C1 segment of cervical spinal cord (tissue), 14 donors: ENCODE measurements at places on chromosomes 12 and 14.

DNA sequence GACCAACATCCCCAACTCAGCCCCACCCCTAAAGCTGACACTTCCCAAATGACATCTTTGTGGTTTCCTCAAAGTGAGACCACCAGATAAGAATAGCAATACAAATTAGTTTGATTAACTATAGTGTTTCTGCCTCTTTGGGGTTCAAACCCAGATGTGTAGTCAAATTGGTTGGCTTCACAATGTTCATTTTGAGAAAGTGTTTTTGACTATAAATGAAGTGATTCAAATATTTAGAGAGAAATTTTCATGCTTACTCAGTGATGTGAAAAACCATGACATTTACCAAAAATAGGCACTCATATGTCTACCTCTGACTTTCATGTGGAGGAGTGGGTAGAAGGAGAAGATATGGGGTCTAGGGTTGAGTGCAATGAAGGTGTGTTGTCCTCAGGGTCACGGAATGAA, 218.4 kb downstream of the BCAT1 start:
- no peak for DNase-seq

DNA sequence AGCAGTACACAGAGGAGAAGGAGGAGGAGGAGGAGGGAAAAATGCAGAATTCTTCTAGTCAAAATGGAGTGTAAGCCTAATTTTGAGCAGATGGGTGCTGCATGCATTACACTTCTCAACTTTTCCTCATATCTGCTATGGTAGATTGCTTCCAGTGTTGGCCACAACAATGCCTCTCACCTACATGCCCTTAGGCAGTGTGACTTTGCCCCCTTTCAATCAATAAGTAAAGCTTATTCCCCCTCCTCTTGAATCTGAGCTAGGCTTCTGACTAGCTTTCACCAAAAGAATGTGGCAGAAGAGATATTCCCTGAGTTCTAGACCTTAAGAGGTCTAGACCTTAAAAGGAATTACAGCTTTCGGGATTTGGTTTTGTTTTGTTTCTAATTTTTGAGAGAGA, 3.2 kb upstream of the METTL3 start:
- no peak for DNase-seq

GRCh38 chr14:54804538-54805041, 98.0 kb downstream of the GCH1 start:
- DNase-seq = no peak

GRCh38 chr14:50926851-50927386, 17.4 kb downstream of the PYGL start:
- no peak for DNase-seq

DNA sequence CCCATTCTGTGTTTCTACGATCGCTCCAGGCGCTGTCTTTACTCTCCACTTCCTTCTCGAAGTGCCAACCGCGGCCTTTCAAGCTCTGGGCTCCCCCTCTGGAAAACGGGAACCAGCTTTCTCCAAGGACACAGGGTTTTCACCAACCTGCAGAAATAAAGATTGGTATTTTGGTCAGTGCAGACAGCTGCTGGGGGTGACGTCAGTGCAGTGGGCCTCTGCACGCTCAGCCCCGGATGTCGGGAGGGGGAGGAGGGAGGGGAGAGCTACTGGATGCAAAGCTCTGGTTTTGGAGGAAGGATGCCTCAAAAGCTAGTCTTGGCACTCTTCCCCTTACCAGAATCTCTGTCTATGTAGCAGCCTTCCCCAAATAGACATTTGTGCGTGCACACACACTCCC, 19.9 kb downstream of the HRK start:
- DNase-seq = no peak

GRCh38 chr14:34300882-34301734, 160.9 kb downstream of the SPTSSA start:
- DNase-seq = no peak

- no peak for DNase-seq
These were observed 24.5 kb downstream of the SNX6 start for GRCh38 chr14:34605461-34605860.

GRCh38 chr14:104954746-104955395, 23.3 kb downstream of the AHNAK2 start:
- DNase-seq = no peak

DNA sequence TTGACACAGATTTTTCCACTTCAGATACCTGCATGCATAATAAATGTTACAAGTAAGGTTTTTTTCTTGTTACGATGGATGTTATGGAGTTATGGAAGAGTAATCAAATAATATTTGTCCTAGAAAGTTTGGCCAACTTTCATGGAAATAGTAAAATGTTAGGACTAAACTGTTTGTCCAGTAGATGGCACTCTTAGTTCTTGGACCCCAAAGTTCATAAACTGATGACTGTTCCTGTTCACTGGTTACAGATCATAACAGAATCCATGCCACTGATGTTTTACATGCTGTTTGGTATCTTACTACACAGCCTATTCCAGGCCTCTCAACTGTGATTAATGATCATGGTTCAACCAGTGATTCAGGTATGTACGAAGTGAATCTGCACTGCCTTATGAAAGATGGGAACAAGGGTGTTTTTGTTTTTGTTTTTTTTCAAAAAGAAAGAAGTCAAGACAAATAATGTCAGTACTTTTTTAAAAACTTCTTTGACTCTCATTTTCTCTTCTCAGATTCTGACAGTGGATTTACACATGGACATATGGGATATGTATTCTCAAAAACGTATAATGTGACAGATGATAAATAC, 48.8 kb upstream of the SLCO1C1 start:
- no peak for DNase-seq

DNA sequence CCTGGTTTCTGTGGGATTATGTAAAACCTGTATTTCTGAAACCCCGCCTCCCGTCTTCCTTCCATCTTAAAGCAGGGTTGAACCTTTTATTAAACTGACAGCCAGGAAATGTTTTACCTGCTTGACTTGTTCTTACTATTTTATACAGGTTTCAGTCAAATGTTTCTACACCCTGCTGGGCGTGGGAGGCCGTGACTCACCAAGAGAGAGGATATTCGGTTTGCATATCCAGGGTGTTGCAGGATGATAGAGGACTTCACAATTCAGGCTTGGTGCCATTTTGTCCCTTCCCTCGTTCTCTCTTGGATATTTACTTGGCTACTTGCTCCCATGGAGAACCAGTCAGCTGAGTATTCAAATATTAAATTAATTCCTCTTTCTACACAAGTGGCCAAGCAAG, 69.7 kb downstream of the ARF6 start:
- no peak for DNase-seq

- no peak for DNase-seq
These were observed 61.2 kb upstream of the STXBP6 start for GRCh38 chr14:25111061-25111601.

GRCh38 chr12:51749206-51749985, 99.1 kb downstream of the FIGNL2 start:
- DNase-seq = no peak

- no peak for DNase-seq
These were observed 83.6 kb downstream of the KSR2 start for GRCh38 chr12:117885211-117885610.

GRCh38 chr12:76641961-76642360, 82.4 kb upstream of the OSBPL8 start:
- DNase-seq = no peak

GRCh38 chr12:106855221-106855758, 80.8 kb downstream of the RIC8B start:
- DNase-seq = no peak

DNA sequence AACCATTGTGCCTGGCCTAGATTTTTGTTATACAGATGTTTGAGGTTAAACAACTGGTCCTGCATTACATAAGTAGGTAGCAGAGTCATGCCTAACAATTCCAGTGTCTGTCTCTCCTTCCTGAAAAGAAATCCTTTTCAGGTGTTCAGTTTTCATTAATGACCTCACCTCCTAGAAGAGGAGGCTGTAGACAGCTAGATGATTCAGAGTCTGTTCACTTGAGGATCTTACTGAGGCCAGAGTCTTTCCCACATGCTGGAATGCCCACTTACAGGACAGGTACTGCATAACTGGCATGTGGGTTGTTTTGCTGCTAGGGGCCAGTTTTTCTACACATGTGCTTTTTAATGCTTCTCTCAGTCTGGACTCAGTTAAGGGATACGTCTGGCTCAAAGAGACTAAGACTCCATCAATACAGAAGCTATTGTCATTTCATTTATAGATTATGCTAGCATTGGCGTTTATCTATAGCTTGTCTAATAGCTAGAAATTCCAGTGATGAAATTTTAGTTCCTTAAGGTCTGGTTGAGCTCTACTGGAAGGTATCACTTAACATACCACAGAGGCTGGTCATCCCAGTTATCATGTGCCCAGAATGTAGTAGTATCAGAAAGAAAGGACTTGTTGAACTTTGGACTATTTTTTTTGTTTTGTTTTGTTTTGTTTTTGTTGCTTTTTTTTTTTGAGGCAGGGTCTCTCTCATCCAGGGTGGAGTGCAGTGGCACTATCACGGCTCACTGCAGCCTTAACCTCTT, 206.4 kb downstream of the ERC1 start:
- DNase-seq = no peak

- DNase-seq = no peak
These were observed 28.3 kb downstream of the VSX2 start for GRCh38 chr14:74267588-74267987.

- no peak for DNase-seq
These were observed 83.9 kb downstream of the STXBP6 start for GRCh38 chr14:24965934-24966578.

DNA sequence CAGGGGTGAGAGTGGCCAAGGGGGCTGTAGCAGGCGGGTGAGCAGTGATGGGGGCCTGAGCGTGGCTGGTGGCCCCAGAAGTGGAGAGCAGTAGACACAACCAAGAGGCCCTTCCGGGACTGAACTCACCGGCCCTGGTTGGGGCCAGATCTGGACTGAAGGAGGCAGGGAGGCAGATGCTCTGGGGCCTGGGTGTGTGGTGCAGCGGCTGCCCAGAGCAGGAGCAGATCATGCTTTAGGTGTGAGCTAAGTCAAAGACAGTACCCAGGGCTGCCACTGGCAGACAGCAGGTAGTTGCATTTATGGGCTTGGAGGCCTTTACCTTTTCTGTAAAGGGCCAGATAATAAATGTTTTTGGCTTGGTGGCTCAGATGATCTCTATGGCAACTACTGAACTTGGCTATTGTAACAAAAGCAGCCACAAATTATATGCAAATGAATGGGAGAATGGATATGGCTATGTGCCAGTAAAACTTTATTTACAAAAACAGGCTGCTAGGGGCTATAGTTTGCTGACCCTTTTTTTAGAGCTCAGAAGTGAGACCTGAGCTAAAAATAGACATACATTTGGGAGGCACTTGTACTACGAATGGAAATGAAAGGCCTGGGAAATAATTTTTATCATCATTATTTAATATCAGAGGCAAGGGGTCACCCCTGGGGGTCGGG, 25.6 kb downstream of the SETD1B start:
- no peak for DNase-seq

DNA sequence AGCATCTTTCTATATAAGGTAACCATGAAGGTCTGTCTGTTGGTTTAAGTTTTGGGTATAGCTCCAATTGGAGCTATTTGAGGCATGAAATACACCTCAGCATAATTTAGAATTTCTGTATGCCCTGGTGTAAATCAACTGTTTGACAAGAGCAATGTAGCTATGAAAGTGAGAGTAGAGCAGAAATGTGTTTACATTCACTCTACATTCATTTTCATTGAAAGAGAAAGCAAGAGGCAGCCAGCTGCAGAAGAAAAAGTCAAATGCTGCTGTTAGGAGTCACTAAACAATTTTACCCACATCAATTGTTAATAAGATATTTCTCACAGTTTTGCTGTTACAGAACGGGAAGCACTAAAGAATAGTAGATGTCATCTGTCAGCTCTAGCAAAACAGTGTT, 252.5 kb downstream of the SLC6A15 start:
- no peak for DNase-seq

GRCh38 chr12:3951380-3952135, 78.4 kb upstream of the PARP11 start:
- no peak for DNase-seq
